CD4-positive, alpha-beta T cell treated with Interleukin-2 at 100 ng/mL for 4 hours (primary cell): ENCODE measurements at places on chromosomes 1 and 21.
A peak's percentile ranks its signal among the peaks of the same experiment; 100 is the strongest.

- no peak for DNase-seq
Observed at GRCh38 chr1:240833075-240833474, 221.1 kb upstream of the GREM2 start.

GRCh38 chr1:206905295-206906164 lies 8.3 kb downstream of the IL24 start:
- peak; percentile 53 for DNase-seq

DNA sequence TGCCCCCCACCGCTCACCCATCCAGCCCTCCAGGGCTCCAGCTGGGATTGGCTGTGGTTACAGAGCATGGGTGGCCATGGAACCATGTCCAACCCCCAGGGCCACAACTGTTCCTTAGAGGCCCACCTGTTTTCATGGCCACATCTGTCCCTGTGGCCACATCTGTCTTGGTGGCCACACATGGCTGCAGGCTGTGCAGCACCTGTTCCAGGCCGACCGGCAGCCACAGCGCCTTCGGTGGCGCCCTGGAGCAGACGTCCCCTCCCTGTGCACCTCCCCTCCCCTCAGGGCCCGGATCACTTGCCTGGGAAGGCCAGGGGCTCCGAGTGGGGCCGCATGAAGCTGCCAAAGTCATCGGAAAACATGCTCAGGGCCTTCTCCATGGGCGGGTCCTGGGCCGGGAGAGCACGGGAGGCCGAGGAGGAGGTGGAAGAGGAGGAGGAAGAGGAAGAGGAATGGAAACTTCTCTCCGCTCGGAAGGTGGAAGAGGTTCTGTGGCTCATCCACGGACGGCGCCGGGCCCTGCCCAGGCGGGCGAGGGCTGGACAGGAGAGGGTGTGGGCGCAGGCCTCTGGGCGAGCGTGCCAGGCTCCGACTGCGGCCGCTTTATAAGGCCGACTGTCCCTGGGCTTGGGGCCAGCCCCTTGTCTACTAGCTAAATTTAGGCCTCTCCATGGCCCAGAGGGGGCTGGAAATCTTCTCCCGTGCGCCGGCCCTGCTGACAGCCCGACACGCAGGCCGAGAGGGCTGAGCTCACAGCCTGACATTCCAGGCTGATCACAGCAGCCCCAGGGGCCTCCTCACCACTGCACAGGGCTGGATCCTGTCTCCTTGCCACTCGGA lies at the start of gene HSPB7:
TSS of gene HSPB7 (minus strand) at position 583 of the 843 bp plus-strand sequence. CDS start at position 503, 80 bp downstream.
- no peak for DNase-seq

- DNase-seq, result no peak
Observed at GRCh38 chr21:42434884-42435283, 31.2 kb downstream of the UBASH3A start.

GRCh38 chr21:33936301-33937038 lies 20.9 kb upstream of the ATP5PO start:
- peak; percentile 80 for DNase-seq

DNA sequence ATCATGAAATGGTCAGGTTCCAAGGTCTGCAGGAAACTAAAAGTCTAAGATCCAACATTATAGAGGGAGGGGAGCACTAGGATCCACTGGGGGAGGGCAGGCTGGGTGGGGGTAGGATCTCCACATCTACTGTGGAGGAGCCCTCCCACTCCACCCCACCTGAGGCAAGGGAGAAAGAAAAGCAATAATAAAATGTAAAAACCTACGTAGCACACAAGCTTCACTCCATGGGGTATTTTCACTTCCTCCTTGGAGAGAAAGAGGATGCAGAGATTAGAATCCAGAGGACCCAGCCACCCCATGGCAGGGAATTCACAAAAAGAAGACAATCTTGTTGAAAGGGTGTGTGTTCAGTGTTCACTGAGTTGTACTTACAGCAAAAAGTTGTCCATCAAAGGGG lies 14.4 kb downstream of the SPOCD1 start:
- no peak for DNase-seq

DNA sequence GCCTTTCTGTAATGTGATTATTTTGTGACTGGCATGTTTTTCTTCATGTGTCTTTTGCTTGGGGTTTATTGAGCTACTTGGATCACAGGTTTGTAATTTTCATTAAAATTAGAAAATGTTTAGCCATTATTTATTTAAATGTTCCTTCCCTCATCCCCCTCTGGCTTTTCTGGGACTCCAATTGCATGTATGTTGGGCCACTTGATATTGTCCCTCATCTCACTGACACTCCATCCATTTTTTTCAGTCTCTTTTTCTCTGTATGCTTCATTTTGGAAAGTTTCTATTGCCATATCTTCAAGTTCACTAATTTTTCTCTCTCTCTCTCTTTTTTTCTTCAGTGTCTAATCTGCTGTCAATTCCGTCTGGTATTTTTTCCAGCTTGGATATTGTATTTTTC lies 390.1 kb downstream of the PRDM2 start:
- DNase-seq, result no peak

- no peak for DNase-seq
Observed at GRCh38 chr1:115753830-115754229, 14.7 kb downstream of the CASQ2 start.

DNA sequence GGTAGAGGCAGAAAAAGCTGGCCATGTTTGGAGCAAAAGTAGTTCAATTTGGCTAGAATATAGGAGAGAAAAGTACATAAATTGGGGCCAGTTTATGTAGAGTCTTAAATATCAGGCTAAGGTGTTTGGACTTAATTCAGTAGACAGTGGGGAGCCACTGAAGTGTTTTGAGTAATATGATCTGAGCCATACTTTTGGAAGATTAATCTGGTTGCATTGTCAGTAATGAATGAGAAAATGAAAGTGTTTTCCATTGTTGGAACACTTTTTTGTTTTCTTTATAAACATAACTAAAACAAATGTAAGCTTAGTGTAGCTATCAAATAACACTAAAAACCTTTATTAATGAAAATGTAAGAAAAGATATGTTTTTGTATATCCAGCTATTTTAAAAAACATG lies 42.1 kb downstream of the POU2F1 start:
- no peak for DNase-seq

DNA sequence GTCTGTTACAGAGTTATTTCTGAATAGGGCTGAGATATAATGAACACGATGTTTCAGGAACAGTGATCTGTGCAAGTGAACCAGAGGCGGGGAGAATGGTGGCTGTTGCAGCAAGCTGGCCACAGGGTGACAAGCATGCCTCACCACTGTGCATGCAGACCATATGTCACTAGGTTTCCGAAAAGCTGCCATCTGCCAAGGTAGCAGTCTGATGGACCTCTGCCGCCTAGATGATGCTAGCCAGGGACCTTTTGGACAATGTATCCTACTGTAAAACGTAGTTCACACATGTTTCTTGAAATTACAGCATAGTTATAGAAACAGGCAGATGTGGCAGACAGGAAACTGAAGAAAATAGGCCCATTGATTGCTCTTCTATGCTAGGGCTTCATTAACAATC lies 204.2 kb upstream of the RRP15 start:
- no peak for DNase-seq

- no peak for DNase-seq
Observed at GRCh38 chr21:45355573-45355972, 49.4 kb upstream of the COL18A1 start.

- peak; percentile 18 for DNase-seq
Observed at GRCh38 chr1:77282187-77282865, 507 bp downstream of the AK5 start.

GRCh38 chr1:181482001-181482430 lies 1.3 kb upstream of the CACNA1E start:
- no peak for DNase-seq

GRCh38 chr1:38133756-38134155 lies 87.2 kb upstream of the POU3F1 start:
- no peak for DNase-seq
